ENCODE measurements at places on chromosomes 1 and 21.

DNA sequence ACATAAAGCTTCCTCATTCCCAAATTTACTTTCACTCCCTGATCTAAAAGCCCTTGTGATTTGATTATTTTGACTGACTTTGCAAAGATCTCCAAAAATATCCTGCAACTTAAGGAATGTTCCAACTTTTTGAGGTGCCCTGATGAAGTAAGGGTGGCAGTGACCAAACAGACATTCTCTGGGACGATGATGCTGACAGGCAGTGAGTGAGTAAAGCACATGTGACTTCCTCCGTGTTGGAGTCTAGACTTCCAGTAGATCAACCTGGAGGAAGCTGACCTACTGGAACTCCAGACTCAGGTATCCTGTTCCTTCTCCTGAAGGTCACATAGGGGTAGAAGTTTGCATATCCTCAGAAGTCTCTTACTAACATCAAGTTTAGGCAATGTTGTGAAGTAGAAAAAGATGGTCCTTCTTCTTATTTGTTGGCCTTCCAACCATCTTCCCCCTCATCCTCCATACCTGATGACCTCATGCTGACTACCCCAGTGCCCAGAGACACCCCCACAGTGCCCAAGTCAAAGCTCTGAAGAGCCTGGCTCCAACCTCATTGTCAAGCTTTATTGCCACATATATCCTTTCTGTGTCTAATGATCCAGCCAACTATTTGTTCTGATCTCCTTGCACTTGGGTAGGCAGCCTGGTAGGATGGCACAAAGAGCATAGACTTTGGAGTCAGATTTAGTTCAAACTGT is 16.0 kb downstream of the TNFSF4 start:
- no peak for DNase-seq

DNA sequence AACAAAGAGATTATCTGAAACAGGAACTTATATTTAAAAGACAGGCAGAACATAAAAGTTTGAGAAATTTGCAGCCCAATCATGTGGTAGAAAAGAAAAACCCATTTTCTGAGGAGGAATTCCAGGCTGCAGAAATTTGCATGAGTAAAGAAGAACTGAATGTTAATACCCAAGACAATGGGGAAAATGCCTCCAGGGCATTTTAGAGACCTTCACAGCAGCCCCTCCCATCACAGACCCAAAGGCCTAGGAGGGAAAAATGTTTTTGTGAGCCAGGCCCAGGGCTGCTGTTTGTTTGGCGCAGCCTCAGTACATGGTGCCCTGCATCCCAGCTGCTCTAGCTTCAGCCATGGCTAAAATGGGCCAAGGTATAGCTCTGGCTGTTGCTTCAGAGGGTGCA is 554.3 kb upstream of the CHRM3 start:
- no peak for DNase-seq

DNA sequence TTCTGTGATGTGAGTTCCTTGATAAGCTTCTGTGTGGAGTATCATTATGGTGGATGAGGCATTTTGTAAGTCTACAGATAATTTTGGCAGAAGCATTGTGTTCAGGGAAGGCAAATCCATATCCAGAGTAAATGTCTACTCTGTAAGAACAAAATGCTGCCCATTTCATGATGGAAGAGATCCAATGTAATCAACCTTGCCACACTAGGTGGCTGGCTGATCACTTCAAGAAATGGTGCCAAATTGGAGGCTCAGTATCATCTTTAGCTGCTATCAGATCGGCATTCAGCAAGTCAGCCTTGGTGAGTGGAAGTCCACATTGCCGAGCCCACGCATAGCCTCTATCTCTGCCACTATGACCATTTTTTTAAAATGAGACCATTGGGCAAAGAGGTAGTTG is 565.8 kb upstream of the USP24 start:
- no peak for DNase-seq

- DNase-seq = no peak
These were observed 117.5 kb upstream of the VANGL1 start for GRCh38 chr1:115524236-115524635.

- DNase-seq = no peak
These were observed 42.2 kb downstream of the RNF220 start for GRCh38 chr1:44447051-44447810.

DNA sequence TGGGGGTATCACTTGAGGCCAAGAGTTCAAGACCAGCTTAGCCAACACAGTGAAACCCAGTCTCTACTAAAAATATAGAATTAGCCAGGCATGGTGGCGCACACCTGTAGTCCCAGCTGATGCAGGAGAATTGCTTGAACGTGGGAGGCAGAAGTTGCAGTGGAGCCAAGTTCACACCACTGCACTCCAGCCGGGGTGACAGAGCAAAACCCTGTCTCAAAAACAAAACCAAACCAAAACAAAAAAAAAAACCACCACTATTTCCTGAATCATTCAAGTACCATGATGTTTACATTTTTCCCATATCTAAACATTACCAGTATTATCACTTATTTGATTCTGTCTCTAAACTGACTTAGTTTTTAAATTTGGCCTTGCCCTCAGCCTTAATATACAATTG is 29.5 kb downstream of the TUT4 start:
- DNase-seq = no peak

GRCh38 chr1:59171788-59172187 is 125.1 kb upstream of the FGGY start:
- no peak for DNase-seq

DNA sequence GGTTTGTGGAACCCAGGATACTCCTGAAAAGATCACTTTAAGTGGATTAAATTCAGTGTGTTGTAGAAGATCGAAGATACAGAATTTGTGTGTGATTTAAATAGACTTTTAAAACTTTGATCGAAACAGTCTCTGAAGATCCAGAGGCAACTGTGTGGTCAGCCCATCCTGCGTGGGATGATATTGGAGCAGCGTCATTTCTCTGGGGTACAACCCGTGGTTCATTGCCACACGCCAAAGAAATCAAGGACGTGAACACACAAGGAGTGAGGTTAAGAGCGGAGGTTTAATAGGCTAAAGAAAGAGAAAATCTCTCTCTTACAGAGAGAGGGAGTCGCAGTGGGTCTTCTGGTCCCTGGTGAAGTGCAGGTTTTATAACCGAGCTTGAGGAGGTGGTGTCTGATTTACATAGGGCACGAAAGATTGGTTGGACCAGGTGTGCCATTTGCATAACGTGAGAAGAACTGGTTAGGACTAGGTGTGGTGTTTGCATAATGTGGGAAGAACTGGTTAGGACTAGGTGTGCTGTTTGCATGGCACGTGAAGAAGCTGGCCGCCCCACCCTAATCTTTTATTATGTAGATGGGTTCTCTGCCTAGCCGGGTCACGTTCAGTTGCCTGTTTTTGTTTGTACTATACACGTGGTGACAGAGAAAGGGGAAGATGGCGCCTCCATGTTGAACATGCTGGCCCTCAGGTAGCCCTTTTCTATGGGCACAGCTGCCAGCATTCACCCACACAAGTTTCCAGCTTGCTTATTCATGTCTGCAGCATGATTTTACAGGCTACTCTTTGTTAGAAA is 82.3 kb downstream of the ADSS2 start:
- DNase-seq = no peak

- no peak for DNase-seq
These were observed 254.7 kb downstream of the LRRIQ3 start for GRCh38 chr1:73943270-73943669.

DNA sequence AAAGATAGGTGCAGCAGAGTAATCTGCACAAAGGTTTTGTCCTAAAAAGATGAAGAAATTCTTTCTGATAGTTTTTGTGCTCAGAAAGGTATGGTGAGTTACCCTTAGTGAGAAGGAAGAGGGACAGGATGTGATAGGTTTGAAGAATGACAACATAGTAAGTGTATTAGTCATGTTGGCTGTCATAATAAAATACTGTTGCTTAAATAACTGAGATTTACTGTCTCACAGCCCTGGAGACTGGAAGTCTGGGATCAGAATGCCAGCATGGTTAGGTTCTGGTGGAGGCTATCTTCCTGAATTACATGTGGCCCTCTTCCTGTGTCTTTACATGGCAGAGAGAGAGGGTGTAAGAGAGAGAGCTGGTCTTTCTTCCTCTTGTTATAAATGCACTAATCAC is 965.2 kb downstream of the TTLL7 start:
- no peak for DNase-seq

DNA sequence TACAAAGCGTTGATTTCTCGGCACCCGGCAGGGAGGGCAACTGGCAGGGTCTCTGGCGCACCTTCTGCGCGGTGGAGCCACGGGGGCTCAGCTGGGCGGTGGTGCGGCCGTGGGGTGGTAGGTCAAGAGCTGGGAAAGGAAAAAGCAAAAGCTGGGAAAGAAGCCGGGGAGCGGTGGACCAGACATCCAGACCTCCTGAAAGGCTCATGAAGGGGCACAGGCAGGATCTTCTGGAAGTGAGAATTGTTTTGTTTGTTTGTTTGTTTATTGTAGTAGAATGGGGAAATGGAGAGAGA is 7.2 kb upstream of the RNU1-1 start:
- no peak for DNase-seq

DNA sequence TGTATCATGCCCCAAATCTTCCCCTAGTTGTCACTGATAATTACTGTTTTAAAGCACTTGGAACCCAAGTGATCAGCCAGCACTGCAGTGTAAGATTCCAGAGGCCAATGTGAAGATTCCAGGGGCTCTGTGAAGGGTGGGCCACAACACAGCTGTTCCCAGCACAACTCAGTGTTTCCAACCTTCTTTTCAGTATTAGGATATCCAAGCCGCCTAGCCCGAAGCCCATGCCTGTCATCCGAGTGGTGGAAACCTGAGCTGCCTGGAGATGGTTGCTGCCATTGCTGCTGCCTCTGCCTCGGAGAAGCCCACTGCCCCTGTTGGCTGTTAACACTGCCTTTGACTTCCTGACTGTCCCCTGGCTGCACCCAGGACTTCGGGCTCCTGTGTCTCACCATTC is 30.4 kb upstream of the SNX27 start:
- DNase-seq = no peak

DNA sequence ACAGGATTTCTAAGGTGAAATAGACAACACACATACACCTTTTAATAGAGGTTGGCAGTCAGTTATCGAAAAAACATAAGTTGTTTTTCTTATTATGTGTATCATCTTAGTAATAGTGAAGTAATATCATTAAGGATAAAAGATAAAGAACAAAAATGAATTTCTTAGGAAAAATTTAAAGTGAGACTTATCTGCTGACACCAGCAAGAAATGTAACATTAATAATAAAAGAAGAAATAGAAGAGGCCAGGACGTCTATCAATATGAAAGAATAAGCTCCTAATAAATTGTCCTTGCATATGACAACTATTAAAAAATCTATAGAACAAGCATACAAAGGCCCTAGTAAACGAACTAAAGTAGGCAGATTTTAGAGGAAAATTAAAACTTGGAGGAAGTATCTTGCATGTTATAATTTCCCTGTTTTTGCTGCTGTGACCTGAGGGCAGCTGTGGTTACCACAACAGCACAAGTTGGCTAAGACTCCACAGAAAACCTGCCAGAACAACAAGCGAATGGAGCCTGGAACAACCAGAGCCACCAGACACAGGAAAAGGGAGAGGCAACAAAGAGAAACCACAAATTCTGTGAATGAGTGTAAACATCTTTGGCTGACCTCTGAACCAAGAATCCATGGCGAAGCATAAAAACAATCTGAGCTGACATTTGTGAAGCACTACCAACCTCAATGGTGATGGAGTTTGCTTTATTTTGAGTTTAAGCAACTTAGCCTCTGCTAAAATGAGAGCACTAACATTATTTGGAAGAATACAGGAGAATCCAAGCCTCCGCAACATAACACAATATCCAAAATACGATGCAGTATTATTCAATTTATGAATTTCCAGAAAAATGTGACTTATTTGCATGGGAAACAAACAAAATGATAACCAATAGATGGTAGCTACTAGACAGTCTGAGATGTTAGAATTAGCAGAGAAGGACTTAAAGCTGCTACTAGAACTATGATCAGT is 207.5 kb downstream of the KCNT2 start:
- DNase-seq = no peak

GRCh38 chr1:112636597-112637253 is 17.1 kb downstream of the CAPZA1 start:
- DNase-seq = no peak

GRCh38 chr1:118093017-118093416 is 92.0 kb downstream of the SPAG17 start:
- no peak for DNase-seq

GRCh38 chr1:61808968-61809367 is 66.7 kb downstream of the PATJ start:
- no peak for DNase-seq

DNA sequence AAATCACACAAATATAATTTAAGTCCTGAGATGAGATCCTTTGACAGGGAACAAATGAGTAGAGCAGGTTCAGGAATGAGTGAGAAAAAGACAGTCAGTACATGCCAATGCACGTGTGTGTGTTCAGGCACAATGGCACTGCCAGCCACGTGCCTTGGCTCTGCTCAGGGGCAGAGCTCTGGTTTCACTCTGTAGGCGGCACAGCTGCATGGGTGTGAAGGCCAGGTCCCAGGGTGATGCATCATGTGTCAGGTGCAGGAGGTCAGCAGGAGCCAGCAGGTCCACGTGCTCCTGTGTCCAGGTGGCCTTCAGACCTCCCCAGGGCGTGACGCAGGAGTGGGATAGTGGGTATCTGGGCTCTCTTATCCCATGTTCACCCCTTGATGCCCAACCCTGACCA is 386.1 kb downstream of the KCNH1 start:
- DNase-seq = no peak

- peak; percentile 7 for DNase-seq
These were observed 1.8 kb downstream of the BTG3 start for GRCh38 chr21:17610911-17611310.

GRCh38 chr1:167482184-167482583 is 36.1 kb downstream of the CD247 start:
- peak; percentile 52 for DNase-seq

DNA sequence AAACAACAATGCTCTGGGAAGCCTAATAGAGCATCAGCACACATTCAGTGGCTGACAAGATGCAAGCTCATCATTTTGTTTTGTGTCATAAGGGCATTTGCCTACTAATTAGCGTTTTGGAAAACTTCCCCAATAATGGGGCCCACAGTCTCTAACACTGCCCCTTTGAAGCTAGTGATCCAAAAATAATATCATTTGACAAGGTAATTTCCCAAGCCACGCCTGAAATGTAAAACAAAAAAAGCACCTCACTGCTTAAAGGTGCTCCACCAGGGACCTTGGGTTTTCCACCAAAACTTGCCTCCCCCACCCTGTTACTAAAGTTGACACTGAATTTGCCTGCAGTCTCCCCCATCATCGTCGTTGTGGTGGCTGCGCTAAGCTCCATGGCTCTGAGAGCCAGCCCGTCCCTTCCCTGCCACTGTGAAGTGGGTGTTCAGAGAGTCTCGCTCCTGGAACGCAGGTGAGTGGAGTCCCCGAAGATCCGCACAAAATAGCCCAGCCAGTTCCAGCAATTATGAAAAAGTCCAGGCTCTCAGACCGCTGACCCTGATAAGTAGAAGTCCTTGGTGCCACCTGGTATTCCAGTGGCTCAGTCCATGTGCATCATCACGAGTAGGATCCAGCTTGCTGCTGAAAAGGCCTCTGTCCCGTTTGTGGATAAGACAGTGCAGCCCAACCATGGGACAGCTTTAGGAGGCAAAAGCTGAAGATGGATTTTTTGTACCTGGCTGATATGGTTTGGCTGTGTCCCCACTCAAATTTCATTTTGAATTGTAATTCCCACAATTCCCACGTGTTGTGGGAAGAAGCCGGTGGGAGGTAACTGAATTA is 52.2 kb downstream of the RAB3GAP2 start:
- DNase-seq = no peak
